Bronchus fibroblast of lung (primary cell): ENCODE measurements at places on chromosomes 4 and X. TPM values are rescaled to one million over a fixed set of nuclear protein-coding genes. Genes with fewer than 3 reads are reported as not detected.

Gene MAGEB2
- not detected in 2 replicates for total RNA-seq

Gene TNIP3
- 0.30 and 0.50 TPM in 2 replicates for total RNA-seq

Gene DCAF8L1
- total RNA-seq = not detected in 2 replicates

Gene ATP7A
- 4.8 and 5.5 TPM in 2 replicates for total RNA-seq

Gene CFAP97
- 19.0 and 24.2 TPM in 2 replicates for total RNA-seq

Gene MAOB
- under 0.01 and 0.17 TPM in 2 replicates for total RNA-seq

Gene SUPT20HL2
- not detected in 2 replicates for total RNA-seq

Gene SLC6A14
- not detected in 2 replicates for total RNA-seq

Gene MAGEE2
- total RNA-seq = not detected in 2 replicates

Gene NAA15
- total RNA-seq = 23.6 and 27.9 TPM in 2 replicates

Gene ACE2
- total RNA-seq = not detected in 2 replicates

Gene TMEM31
- not detected in 2 replicates for total RNA-seq

Gene CXCL10
- not detected in 2 replicates for total RNA-seq

Gene MAGEC2
- total RNA-seq = not detected in 2 replicates

Gene GPR50
- total RNA-seq = not detected in 2 replicates

Gene POLN
- 0.59 and 2.0 TPM in 2 replicates for total RNA-seq

Gene IL2
- not detected in 2 replicates for total RNA-seq

Gene COL4A5
- total RNA-seq = 14.6 and 19.5 TPM in 2 replicates

Gene CTPS2
- 11.9 TPM in 2 replicates for total RNA-seq

Gene USP53
- 10.1 and 12.8 TPM in 2 replicates for total RNA-seq

Gene MAGEA1
- not detected in 2 replicates for total RNA-seq

Gene RGN
- 1.0 and 1.5 TPM in 2 replicates for total RNA-seq

Gene FGF2
- total RNA-seq = 8.9 and 11.8 TPM in 2 replicates

Gene ERCC6L
- 7.4 and 9.4 TPM in 2 replicates for total RNA-seq

Gene CFP
- total RNA-seq = under 0.01 and 0.15 TPM in 2 replicates

Gene UCP1
- not detected in 2 replicates for total RNA-seq

Gene RLIM
- total RNA-seq = 21.7 and 26.6 TPM in 2 replicates

Gene SERPINA7
- total RNA-seq = not detected in 2 replicates

Gene UGT2B15
- total RNA-seq = not detected in 2 replicates

Gene SMARCAD1
- 16.4 and 20.7 TPM in 2 replicates for total RNA-seq

Gene ABRAXAS1
- total RNA-seq = 9.7 and 12.4 TPM in 2 replicates

Gene TMEM271
- total RNA-seq = not detected in 2 replicates

Gene STPG2
- not detected in 2 replicates for total RNA-seq

Gene OPN1MW3
- total RNA-seq = not detected in 2 replicates

Gene H2BW2
- not detected in 2 replicates for total RNA-seq

Gene SLC34A2
- not detected in 2 replicates for total RNA-seq

Gene MAGEA12
- total RNA-seq = not detected in 2 replicates

Gene CHRDL1
- total RNA-seq = 0.45 and 0.67 TPM in 2 replicates

Gene NKX1-1
- not detected in 2 replicates for total RNA-seq

Gene HADH
- 27.8 and 28.1 TPM in 2 replicates for total RNA-seq

Gene RADX
- 2.4 and 3.0 TPM in 2 replicates for total RNA-seq

Gene HEPH
- 5.2 and 7.1 TPM in 2 replicates for total RNA-seq

Gene APLN
- total RNA-seq = 0.30 and 0.34 TPM in 2 replicates

Gene USP26
- total RNA-seq = not detected in 2 replicates

Gene IL13RA1
- total RNA-seq = 23.3 and 24.7 TPM in 2 replicates

Gene NPY2R
- total RNA-seq = under 0.01 TPM in 2 replicates

Gene TAF7L
- 0.17 and 0.30 TPM in 2 replicates for total RNA-seq

Gene PGAM4
- total RNA-seq = not detected in 2 replicates

Gene NDNF
- 0.34 and 0.59 TPM in 2 replicates for total RNA-seq

Gene EVC
- 14.9 and 16.5 TPM in 2 replicates for total RNA-seq

Gene ZCCHC18
- total RNA-seq = 0.34 and 0.59 TPM in 2 replicates

Gene LRP2BP
- under 0.01 and 0.34 TPM in 2 replicates for total RNA-seq

Gene AMBN
- total RNA-seq = not detected in 2 replicates

Gene ANAPC4
- total RNA-seq = 15.0 and 21.0 TPM in 2 replicates

Gene FAM9B
- total RNA-seq = not detected in 2 replicates

Gene TMEM144
- total RNA-seq = 1.2 and 1.5 TPM in 2 replicates

Gene EFHC2
- 1.0 and 1.5 TPM in 2 replicates for total RNA-seq

Gene ING2
- 7.9 and 9.5 TPM in 2 replicates for total RNA-seq

Gene SPANXN4
- total RNA-seq = not detected in 2 replicates
